ENCODE measurements at places on chromosomes 16 and 17.

GRCh38 chr17:80253631-80254395 is 6.8 kb upstream of the RNF213 start:
- no peak for DNase-seq

GRCh38 chr16:35146031-35146710 is 1686.8 kb downstream of the TP53TG3F start:
- no peak for DNase-seq

- no peak for DNase-seq
These were observed 152.1 kb upstream of the RPL38 start for GRCh38 chr17:74051348-74051747.

DNA sequence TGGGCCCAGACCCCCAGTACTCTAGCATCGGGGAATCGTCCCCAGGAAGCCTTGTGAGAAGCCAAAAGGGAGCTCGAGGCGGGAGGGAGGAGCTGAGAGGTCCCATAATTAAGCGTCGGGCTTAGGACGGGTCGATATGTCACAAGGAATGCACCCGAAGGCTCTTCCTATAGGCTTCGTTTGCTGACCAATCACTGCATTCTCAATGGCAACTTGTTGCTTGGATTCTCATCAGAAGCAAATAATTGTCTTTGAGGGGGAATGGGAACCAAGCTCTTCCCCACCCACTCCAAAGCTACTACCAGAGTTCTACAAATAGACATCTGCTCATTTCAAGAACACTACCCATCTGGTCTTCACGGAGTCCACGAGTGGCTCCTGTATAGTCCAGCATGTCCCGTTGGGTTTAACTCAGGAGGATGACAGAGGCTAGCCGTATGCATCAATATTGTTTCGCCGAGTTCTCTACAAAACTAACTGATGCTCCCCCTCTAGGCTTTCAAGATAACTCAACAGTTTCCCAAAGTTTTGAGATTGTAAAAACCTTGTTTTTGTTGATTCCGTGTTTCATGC is 628 bp upstream of the BLMH start:
- peak; percentile 24 for DNase-seq

GRCh38 chr17:32157225-32157624 is 14.9 kb downstream of the RHOT1 start:
- DNase-seq, result no peak

DNA sequence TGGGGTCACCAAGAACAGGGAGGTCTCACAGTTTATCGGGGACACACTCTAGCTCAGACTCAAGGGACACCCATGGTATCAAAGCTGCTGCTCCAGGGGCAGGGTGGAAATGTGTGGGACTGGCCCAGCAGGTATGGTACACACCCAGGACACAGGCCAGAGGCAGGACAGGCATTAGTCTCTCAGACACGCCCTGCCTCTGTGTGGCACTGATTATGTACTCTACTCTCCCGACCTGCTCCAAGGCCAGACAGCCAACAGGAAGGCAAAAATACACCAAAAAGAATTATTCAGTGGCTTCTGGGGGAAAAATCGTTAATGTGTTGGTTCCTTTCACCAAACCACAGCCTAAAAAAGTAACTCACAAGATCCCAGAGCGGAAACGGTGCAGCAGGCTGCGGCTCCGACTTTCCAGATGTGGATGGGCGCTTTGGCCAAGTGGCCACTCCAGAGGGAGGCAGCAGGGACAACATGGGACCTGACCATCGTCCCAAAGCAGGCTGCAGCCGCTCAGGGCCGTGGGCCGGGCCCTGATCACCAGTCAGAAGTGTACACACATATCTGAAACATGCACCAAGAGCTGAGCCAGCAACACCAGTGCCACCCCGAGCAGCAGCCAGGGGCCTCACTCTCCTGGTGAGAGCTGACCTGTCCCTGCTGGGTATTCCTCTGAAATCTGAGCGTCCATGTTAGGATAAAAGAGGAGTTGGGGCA is 1.0 kb upstream of the SIRT7 start:
- no peak for DNase-seq

- DNase-seq, result no peak
These were observed 581.1 kb downstream of the MAF start for GRCh38 chr16:79019431-79019830.

- DNase-seq, result no peak
These were observed 73.4 kb downstream of the MRM3 start for GRCh38 chr17:855569-855968.

- DNase-seq, result no peak
These were observed 29.8 kb upstream of the EIF1 start for GRCh38 chr17:41658846-41659245.

DNA sequence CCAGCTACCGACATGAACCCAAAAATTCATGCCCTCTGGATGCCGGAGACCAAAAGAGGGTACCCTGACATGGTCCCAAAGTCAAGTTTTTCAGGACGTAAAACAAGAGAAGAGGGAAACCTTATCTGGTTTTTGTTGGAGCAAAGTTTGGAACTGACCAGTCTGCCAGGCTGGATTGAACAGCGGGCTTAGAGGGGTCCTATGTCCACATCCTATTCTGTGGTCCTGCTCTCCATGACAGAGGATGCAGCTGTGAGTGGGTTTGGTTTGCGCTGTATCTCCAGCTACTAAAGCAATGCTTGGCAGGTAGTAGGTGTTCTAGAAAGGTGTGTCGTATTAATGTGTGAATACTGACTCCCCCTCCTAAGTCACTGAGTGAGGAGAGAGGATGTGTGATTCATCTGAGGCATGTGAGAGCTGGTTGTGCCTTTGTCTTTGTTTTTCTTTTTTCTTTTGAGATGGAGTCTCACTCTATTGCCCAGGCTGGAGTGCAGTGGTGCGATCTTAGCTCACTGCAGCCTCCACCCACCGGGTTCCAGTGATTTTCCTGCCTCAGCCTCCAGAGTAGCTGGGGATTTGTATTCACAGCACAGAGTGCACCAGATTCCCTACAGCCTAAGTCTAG is 31.0 kb downstream of the PMM2 start:
- no peak for DNase-seq

DNA sequence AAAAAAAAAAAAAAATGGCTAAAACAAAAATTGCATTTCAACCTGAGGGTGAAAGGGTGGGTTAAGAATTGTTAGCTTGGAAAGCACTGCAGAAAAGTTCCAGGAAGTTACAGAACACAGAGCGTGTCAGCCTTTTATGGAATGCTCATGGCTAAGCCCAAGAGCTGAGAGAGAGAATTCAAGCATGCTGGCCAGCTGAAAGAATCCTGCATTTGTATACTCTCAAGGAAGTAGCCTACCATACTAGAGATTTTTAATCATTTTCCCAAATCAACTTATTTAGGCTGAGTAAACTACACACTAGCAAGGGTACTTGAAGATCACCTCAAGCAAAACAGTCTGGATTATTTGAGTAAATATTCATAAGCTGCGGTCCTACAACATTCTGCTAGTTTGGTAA is 153.9 kb downstream of the KCNJ2 start:
- no peak for DNase-seq

- DNase-seq, result no peak
These were observed 3.9 kb downstream of the CD79B start for GRCh38 chr17:63928172-63928666.

DNA sequence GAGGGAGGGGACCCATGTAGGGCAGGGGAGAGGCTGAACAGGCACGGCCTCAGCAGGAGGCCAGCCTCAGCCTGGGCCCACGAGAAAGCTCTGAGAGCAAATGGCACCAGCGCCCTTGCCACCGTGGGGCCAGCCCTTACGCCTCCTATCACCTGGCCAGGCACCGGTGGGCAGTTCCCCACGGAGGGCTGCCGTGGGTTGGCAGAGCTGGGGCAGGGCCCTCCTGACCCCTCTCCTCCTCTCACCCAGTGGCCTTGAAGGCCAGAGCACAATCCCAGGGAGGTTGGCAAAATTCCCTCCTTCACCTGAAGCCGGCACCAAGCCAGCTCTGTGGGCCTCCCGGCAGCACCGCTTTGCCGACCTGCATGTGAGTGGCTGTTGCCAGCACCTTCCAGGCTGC is 53.1 kb upstream of the ENPP7 start:
- no peak for DNase-seq

- DNase-seq, result no peak
These were observed 16.6 kb downstream of the SOX8 start for GRCh38 chr16:998211-998610.

DNA sequence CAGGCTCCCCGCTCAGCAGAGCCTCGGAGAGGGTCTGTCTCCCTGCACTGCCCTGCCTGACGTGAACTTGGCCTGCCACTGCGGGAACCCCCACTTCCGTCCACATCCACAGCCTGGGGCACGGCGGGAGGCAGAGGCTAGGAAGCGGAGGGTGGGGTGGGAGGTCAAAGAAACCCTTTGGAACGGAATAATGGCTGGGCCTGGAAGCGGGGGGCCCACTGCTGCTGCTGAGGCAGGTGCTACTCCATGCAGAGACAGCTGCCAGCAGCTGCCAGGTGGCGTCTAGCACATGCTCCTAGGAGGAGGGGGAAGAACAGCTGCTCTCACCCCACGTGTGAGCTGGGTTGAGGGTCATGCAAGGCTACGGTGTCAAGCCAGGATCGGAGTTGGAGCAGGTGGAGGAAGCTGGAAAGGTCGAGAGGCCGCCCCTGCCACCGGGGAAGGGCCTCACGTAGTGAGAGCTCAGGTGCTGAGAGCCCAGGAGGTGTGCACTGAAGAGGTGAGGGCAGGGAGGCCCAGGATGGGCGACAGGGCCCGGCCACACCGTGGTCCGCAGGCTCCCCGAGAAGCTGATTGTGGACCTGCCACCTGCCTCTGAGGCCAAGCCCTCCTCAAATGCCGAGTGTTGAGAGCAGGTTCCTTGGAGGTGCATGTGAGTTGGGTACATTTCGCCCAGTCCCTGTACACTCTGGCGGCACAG is 9.8 kb downstream of the FSCN2 start:
- no peak for DNase-seq
